Esophagus mucosa (tissue), 1 donor: ENCODE measurements at places on chromosomes 5 and 9. TPM values are rescaled to one million over a fixed set of nuclear protein-coding genes. Genes with fewer than 3 reads are reported as not detected.

- ATAC-seq, result no peak
Measured at GRCh38 chr9:121568343-121569265, 69.0 kb upstream of the GGTA1 start.

DNA sequence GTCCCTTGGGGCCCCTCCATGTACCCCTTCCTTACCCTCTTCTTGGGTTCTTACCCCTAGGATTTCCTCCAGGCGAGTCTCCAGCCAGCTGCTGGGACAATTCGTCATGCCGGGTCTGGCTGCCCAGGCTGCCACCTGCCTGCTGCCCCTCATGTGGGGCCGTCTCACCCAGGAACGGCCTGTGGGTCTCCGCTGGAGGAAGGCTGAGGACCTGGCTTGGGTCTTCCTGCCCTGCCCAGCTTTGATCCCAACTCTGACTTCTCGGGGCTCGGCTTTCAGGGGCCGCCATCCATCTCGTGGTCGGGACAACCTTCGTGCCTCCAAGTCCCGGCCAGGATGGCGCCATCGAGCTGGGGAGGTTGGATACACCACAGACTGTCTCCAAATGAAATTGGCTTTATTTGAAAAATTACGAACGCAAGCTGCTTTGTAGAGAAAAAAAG is 38.1 kb downstream of the HMCN2 start:
- ATAC-seq, result no peak

DNA sequence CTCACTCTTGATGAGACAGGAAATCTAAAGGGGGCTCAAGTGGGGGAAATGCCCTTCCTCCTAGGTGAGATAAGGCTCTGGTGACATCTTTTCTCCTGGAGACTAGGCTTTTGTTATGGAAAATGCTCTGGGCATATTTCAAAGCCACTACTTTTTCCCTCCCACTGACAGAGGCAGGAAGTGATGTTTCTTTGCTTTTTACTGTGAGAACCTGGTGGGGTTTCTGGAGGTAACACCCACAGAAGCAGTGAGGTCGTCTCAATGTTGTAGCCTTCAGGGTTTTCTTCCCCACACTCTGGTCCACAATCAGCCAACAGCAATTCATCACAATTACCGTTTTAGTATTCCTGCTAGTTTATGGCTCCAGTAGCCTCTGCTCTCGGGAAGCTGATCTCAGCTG is 41.4 kb upstream of the FAM240B start:
- no peak for ATAC-seq

DNA sequence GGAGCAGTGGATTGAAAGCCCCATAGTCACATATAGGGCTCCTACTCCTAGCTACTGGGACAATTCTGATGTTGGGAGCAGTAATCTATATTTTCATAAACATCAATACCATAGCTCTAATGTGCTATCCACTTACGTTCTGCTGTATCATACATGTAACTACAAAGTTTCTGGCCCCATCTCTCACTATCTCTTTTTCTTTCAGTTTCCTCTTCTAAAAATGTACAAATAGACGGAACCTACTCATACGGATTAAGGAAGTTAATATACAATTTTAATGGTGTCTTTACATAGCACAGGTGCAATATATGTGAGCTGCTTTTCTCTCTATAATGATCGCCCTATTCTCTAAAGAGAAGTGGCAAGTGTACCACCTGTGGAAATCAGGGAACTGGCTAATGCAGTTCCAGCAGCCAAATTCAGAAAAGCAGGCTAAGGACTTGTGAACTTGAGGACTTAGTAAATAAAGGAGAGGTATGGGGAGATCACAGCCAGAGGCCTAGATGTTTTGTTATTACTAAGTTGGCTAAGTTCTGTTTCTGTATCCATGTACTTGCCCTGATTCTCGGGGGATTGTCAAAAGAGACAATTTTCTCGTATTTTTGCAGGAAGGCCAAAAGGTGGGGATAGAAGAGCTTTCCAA is 1021.9 kb downstream of the CDH12 start:
- no peak for ATAC-seq

- no peak for ATAC-seq
Measured at GRCh38 chr9:122109035-122109813, 16.1 kb upstream of the TTLL11 start.

- ATAC-seq, result no peak
Measured at GRCh38 chr5:36841677-36842076, 34.9 kb upstream of the NIPBL start.

GRCh38 chr9:7859701-7860334 is 60.2 kb upstream of the DMAC1 start:
- ATAC-seq, result no peak

DNA sequence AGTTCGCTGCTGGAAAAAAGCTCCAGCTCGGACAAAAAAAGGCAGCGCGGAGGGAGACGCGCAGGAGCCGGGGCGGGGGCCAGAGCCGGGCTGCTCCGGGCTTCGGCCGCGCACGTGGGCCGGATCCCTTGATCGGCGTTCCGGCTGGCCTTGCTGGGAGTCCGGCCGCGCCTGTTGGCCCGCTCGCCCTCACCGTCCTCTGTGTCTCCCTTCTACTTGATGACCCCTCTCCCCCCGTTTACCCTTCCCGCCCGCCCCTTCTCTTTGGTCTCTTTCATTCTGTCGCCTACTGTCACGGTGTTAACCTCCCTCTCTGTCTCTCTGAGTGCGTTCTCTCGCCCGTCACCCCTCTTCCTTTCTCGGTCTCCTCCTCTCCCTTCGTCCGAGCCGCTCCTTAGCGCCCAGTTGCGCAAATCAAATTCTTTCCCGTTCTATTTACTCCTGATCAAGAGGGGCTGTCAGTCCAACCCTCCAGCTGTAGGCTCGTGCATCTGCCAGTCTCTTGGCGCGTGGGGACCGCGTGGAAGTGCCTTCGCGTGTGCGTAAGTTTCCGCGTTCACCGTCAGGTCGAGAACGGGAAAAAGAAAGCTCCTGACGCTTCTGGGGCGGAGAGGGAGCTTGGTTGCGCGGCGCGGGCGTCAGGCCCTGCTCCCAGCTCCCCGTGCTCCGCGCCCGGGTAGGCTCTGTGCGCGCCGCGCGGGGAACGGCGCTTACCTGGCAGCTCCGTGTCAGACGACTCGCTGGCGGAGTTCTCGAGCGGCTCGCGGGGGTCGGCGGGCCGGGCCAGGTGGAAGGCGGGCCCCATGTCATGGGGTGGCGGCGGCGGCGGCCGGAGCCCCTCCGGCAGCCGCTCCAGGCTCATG is 798 bp downstream of the PITX1 start:
- no peak for ATAC-seq

GRCh38 chr5:53934151-53934820 is 373.8 kb downstream of the NDUFS4 start:
- no peak for ATAC-seq

DNA sequence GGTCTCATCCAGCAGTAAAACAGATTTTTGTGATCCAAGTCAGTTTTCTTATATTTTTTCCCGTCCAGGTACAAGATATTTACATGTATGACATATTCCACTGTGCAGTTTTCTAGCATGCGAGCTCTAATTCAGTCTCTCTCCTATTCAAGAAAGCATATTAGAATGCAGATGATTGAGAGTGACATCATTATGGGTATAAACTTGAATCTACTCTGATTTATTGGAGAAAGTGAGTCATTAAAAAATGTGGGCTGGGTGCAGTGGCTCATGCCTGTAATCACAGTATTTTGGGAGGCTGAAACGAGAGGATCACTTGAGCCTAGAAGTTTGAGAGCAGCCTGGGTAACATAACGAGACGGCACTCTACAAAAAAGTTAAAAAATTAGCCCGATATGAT is 6.2 kb downstream of the FER start:
- ATAC-seq, result peak; percentile 58

DNA sequence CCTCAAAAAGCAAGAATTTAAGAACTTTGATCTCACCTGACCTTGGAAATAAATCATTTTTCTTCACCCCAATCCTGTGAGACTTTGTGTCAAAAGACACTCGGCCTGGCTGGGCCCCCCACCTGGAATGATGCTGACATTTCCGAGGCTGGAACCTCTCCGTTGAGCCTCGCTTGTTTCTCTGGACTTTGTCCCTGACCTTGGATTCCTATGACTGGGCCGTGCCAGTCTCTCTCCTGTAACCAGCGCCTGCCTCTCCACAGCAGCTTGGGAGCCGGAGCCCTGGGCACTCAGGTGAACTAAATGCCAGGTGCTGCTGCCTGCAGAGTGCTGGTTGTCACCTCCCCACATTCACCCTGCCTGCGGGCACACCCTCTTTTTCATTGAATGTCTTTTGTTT is 62.7 kb downstream of the RETREG1 start:
- ATAC-seq, result no peak

DNA sequence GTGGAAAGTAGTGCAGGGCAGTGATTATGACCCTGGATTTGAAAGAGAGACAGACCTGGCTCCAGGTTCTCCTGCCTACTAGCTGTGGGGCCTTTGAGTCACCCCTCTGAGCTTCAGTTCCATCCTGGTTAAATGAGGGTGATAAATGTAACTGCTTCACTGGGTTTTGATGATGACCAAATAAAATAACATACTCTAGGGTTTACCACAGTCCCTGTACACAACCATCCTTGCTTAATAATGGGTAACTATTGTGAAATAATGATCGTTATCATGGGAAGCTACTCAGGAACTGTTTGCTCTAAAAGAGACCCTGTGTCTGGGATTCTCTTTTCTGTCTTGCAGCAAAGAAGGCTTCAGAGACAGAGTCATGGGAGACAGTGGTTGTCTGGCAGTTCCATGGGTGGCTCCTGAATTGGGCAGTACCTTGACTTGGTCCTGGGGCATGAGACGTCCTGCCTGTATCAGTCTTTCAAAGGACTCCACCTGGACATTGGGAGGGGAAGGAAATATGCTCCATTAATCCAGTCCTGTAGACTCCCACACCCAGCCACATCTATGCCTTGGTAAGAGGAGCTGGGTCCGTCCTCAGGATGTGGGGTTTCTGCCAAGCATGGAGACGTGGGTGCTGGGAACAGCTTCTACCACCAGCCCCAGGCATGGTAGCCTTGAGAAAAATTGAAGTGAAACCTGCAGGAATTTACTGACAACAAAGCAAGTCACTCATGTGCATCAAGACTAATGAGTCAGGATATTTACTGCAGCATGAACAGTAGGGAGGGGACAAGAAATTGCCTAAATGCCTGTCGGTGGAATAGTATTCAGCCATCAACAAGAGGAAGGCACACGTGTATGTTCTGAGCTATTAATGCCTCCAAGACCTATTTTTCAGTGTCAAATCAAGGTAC is 23.4 kb downstream of the AKNA start:
- ATAC-seq, result peak; percentile 25

DNA sequence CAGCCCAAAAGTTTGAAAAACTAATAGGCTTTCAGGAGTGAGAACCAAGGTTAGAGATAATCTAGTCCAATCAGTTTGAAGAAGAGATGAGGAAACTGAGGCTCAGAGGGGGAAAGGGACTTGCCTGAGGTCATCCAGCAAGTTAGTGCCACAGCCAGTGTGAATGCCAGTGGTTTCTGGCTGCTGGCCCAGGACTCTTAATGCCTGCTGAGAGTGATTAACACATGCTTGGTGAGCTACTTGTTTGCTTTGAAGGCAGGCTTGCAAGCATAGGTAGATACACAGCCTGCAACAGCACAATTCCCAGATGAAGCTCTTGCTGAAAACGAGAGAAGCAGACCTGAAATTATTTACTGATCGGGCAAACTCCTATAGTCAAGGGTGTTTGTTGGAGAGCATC is 591.6 kb upstream of the SGCD start:
- peak; percentile 45 for ATAC-seq

PCDH1 gene
- total RNA-seq, result 62.7 TPM

SPINK5 gene
- total RNA-seq, result 509 TPM

GPR150 gene
- total RNA-seq, result not detected

CDC20B gene
- total RNA-seq, result not detected

CDKN2A gene
- total RNA-seq, result 7.7 TPM

PCDHGA9 gene
- total RNA-seq, result 3.1 TPM

FAM163B gene
- not detected for total RNA-seq

CDH9 gene
- not detected for total RNA-seq

JAKMIP2 gene
- total RNA-seq, result 0.12 TPM
